ENCODE measurements at places on chromosomes 12 and 14.
A peak's percentile ranks its signal among the peaks of the same experiment; 100 is the strongest.

GRCh38 chr12:84719997-84720396 is 192.6 kb downstream of the SLC6A15 start:
- no peak for DNase-seq

GRCh38 chr12:91210618-91211017 is 28.0 kb upstream of the DCN start:
- no peak for DNase-seq

- DNase-seq: no peak
These were observed 1222.3 kb upstream of the SEL1L start for GRCh38 chr14:82755923-82756322.

- no peak for DNase-seq
These were observed 81.4 kb upstream of the ARID2 start for GRCh38 chr12:45648070-45648469.

DNA sequence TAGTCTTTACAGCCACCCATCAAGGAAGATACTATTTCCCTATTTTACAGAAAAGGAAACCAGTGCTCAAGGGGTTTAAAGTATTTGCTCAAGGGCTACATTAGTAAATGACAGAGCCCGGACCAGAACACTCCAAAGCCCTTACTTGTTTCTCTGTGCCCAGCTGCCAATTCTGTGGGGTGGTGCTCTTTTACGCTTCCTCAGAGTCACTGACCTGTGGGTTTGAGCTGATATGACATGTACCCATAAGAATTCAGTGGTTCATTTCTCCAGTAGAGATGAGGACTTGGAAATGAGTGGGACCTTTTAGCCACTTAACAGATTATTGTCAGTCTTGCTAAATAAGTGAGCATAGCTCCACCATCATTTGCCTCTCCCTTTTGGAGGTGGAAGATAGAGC is 37.4 kb upstream of the NKX2-8 start:
- DNase-seq: no peak

DNA sequence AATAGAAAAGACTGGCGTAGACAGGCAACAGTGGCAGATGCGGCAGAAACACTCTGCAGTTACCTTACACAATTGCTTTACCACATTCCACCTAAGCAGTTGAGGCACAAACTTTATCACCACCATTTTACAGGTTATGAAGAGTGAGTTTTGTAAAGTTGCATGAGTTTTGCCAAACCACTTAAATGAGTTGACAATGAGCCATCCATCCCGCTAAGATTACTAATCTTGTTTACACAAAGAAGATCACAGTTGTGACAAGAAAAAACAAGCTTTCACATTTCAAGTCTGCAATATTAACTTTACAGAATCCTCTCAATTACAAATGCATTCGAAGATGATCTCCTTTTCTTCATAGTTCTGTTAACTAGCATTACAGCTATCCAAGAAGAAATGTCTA is 1.8 kb downstream of the TMCC3 start:
- no peak for DNase-seq

- DNase-seq: no peak
These were observed 5.8 kb downstream of the CCNB1IP1 start for GRCh38 chr14:20327005-20327869.

DNA sequence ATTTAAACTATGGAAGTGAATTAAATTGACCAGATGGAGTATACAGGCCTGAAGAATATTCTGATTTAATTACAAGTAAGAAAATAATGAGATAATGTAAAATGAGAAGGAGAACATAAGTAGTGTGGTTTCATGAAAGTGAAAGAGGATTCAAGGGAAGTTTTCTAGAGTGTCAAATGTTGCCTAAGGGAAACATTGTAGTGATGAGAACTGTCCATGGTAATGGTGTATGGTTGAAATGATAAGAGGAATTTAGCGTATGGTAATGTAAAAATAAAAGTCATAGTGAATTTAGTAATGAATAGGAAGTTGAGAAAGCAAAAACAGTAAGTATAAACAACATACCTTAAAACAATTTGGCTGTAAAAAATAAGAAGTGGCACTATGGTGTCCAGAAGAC is 1954.6 kb upstream of the FLRT2 start:
- no peak for DNase-seq

DNA sequence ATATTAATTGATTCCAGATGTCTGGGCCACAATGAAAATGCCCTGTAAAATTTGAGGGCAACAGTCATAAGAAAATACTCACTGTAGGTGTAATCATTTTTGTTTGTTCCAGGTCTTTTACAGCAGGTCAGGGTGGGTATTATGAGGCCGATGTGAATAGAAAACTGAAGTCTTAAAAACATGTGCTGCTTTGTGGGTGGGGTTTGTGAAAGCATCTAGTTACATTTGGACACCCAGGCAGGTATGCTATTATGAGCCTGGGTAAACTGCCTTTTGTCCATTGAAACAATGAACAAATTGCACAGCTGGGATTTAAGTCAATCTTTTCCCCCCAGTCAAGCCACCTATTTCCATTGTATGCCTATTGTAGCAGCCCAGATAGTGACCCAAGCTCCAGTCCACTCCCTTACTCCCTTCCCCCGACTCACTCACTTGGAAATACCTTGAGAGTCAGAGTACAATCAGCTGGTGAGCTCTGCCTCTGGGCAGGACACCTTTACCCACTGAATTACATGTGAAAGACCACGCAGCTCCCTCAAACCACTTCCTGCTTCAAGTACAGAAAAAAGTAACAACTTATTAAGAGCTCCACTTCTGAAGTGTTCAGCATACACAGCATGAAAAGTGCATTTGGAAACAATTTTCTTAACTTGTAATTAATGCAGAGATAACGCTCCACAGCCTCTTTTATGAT is 1.8 kb downstream of the IGF1 start:
- no peak for DNase-seq

DNA sequence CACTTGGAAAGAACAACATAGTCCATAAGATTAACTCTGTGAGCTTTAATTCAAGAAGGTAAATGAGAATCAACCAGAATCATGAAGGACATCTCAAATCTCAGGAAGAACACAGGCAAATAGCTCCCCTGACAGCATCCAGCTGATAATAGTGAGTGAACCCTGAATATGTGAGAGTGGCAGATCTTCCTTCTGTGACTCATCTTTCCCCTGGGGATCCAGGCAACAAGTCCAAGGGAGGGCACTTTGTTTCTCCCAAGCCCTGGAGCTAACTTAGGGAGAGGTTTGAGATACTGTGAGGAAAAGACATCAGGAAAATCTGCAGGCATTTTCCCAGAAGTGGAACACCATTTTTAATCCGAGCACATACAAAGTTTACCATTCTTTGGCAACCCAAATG is 763.9 kb upstream of the MGAT4C start:
- DNase-seq: no peak

GRCh38 chr12:53499266-53500141 is at the start of gene MAP3K12:
MAP3K12 (minus strand) TSS chr12:53499458; CDS start chr12:53487391, 12,067 bp downstream.
- peak; percentile 38 for DNase-seq

DNA sequence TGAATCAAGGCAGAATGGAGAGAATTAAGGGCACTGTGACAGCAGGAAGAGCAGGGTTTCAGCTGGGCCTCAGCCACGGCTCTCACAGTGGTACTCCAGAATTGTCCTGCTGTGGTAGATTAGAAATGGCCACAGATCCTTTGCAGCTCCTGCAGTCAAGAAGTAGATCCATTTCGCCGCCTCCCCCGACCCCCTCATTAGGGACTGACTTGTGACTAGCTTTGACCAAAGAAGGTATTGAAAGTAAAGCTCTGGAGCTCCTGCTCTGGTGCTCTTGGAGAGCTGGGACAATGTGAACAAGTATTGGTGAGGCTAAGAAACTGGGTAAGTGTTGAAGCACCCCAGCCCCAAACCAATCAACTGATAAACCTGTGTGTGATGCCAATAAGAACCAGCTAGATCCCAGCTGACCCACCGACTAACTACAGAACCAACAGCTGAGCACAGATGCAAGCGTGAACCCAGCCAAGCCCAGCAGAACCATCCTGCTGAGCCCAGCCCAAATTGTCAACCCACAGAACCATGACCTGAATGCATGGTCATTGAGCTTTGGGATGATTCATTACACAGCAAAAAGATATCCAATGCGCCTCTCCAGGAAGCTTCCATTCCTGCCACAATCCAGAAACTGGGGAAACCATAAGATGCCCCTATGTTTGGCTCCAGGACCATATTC is 50.7 kb downstream of the JAG2 start:
- no peak for DNase-seq

- DNase-seq: no peak
These were observed 12.6 kb upstream of the OR10P1 start for GRCh38 chr12:55624056-55624455.

GRCh38 chr14:102320033-102320660 is 601 bp downstream of the ZNF839 start:
- peak; percentile 15 for DNase-seq

DNA sequence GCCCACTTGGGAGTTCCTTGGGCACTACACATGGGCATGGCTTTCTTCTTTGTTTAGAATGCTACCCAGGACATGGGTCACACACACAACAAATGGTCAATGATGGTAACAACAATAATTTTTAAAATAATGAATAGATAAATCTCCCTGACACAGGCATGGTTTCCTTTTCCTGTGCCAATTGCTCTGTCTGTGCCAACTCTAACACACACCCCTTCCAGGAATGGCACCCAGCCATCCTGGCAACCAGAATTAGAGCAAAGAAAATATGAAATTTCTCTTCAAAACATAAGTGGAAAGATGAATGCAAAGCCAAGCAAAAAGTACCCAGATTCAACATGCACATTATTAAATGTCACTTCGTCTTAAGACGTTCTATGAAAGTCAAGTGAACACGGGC is 104.9 kb upstream of the SOX5 start:
- no peak for DNase-seq

DNA sequence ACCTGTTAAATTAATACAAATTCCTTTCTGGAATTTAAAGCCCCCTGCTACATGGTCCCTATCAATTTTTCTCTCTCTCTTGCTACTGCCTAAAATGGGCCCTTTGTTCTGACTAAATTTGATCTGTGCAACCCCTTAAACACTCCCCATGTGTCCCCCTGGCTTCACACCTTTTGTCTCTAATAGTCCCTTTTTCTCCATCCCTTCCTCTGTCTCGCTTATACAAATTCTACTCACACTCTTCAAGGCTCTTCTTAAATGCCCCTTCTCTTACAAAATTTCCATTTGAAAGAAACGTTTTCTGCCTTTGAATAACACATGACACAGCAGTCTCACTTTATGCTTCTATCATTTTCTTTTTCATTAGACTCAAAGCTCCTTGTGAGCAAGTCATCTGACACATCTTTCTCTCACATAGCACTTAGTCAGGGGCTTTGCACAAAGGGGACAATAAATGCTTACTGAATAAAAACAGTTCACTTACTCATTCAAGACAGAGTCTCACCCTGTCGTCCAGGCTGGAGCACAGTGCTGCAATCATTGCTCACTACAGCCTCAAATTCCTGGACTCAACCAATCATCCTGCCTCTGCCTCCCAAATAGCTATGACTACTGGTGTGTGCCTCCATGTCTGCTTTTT is 41.5 kb upstream of the NR2C1 start:
- no peak for DNase-seq

DNA sequence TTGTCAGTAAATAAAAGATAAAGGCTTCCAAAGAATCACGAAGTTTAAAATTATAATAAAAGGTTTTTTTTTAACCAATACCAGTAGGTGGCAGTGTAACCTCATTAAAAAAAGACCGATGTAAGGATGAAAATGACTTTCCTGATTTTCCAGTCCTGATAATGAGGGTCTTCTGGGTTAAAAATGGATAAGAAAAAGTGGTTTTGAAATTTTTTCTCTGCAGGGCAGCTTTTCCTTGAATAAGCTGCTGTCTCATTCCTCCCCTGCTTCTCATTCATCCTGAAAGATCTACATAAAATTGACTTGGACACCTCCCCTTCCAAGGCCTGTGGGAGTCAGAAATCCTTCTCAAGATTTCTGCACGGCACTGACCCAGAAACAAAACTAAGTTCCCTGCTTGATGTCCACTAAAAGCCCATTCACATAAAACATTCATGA is 58.9 kb upstream of the FBXO33 start:
- DNase-seq: no peak

- DNase-seq: no peak
These were observed 87.3 kb upstream of the RIN3 start for GRCh38 chr14:92426237-92426636.

- DNase-seq: no peak
These were observed 33.1 kb downstream of the FERMT2 start for GRCh38 chr14:52917735-52918134.

DNA sequence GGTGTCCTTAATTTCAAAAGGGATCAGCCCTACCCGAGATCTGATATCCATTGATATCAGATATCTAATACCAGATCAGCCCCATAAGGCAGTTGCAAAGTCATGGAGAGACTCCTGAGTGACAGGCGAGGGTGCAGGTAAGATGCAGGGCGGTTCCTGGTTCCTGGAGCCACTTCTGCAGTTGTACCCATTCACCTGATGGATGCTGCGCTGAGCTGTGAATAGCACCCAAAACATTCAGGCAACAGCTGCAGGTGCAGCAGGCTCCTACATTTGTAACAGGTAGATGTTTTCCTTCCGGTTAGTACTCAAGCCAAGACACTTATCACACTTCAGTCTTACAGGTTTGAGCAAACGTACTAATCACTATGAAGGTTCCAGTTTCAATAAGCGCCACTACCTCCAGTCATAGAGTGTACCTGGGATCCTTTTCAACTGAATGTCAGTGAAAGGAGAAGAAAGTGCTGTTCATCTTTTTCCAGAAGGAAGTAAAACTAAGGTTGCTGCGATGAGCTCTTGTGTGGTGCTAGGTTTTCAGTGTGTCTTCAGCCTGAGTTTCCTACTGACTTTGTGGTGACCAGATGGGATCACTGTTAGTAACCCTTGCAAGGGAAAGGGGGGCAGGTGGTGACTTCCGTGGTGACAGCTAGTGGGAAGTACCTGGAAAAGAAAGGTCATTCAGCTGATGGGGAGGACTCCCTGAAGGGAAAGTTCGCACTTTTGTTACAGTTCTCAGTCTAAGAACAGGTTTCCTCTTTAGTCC is 1.9 kb downstream of the ATP6V0A2 start:
- no peak for DNase-seq

- DNase-seq: no peak
These were observed 11.7 kb upstream of the KRT73 start for GRCh38 chr12:52630008-52630500.

DNA sequence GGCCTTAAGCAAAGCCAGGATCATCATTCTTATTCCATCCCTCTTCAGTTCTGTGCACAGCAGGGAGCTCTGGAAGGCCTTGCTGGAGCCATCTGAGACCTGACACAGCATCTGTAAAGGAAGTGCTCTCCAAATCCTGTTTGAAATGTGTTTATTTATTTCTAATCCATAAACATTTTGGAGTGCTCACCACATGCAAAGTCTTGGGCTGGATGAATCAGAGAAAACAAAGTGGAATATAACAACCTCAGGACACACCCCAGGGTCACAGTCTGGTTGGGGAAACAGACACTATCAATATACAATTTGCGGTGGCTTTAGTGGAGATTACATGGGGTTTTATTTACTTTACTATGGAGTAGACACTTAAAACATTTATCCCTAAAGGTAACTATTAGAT is 54.3 kb downstream of the BMP4 start:
- no peak for DNase-seq

GRCh38 chr14:90039253-90040010 is 22.4 kb upstream of the KCNK13 start:
- no peak for DNase-seq
